Urinary bladder (tissue), 4 donors: ENCODE measurements at places on chromosomes 1 and 21. TPM values are rescaled to one million over a fixed set of nuclear protein-coding genes. Genes with fewer than 3 reads are reported as not detected.

The LMOD1 gene
- 71.7 TPM for total RNA-seq

The NBPF4 gene
- not detected for total RNA-seq

The SH2D2A gene
- not detected for total RNA-seq

The ARHGAP30 gene
- 2.9 TPM for total RNA-seq

The RIPPLY3 gene
- not detected for total RNA-seq

The HUNK gene
- 7.3 TPM for total RNA-seq

The CD1C gene
- total RNA-seq, result 2.9 TPM

The RAD54L gene
- 2.6 TPM for total RNA-seq

The MPC2 gene
- total RNA-seq, result 41.7 TPM

The DMRTA2 gene
- total RNA-seq, result not detected

The SYCP1 gene
- not detected for total RNA-seq

The PCAT6 gene
- not detected for total RNA-seq

The EPHB2 gene
- 16.2 TPM for total RNA-seq

The GBP7 gene
- total RNA-seq, result not detected

The MRPL37 gene
- 18.8 TPM for total RNA-seq

The INSRR gene
- total RNA-seq, result 0.11 TPM

The MROH7 gene
- 7.5 TPM for total RNA-seq

The ELF3 gene
- total RNA-seq, result 123 TPM

The PUM1 gene
- total RNA-seq, result 84.3 TPM

The ANGPTL7 gene
- 2.7 TPM for total RNA-seq

The LCE1F gene
- total RNA-seq, result not detected

The PLEKHN1 gene
- 1.1 TPM for total RNA-seq

The CACNA1S gene
- total RNA-seq, result 1.9 TPM

The KRTAP19-6 gene
- not detected for total RNA-seq

The RHOU gene
- total RNA-seq, result 40.4 TPM

The S100A2 gene
- total RNA-seq, result 26.2 TPM

The DIO1 gene
- not detected for total RNA-seq

The PSMA5 gene
- 35.5 TPM for total RNA-seq

The GPR157 gene
- total RNA-seq, result 53.5 TPM

The SLC2A5 gene
- total RNA-seq, result 1.3 TPM

The TMEM82 gene
- total RNA-seq, result not detected

The ELAPOR1 gene
- total RNA-seq, result 0.74 TPM

The SPSB1 gene
- total RNA-seq, result 12.4 TPM

The XPR1 gene
- total RNA-seq, result 33.6 TPM

The DCST1 gene
- not detected for total RNA-seq

The LCE1E gene
- total RNA-seq, result not detected

The SPATA45 gene
- total RNA-seq, result not detected

The PRELP gene
- total RNA-seq, result 6.3 TPM

The S100A7A gene
- total RNA-seq, result not detected

The MEGF6 gene
- 14.5 TPM for total RNA-seq

The LIN28A gene
- total RNA-seq, result not detected

The TNFRSF9 gene
- 0.16 TPM for total RNA-seq

The TNFRSF14 gene
- 19.2 TPM for total RNA-seq

The FMO3 gene
- 0.48 TPM for total RNA-seq

The ITPKB gene
- 21.6 TPM for total RNA-seq

The ELAVL4 gene
- 5.7 TPM for total RNA-seq

The SUSD4 gene
- 6.3 TPM for total RNA-seq

The ALX3 gene
- 0.21 TPM for total RNA-seq

The OR2L5 gene
- total RNA-seq, result not detected

The CLCA1 gene
- not detected for total RNA-seq

The NPHS2 gene
- total RNA-seq, result not detected

The TNFAIP8L2 gene
- 4.0 TPM for total RNA-seq

The SLAMF1 gene
- 0.21 TPM for total RNA-seq

The CFHR4 gene
- not detected for total RNA-seq

The DNAH14 gene
- 70.4 TPM for total RNA-seq

The FMO1 gene
- total RNA-seq, result 3.5 TPM

The PPIAL4G gene
- 0.05 TPM for total RNA-seq

The LCE1C gene
- not detected for total RNA-seq
